Liver (tissue), 10 donors: ENCODE measurements at places on chromosomes 3 and 15. TPM values are rescaled to one million over a fixed set of nuclear protein-coding genes. Genes with fewer than 3 reads are reported as not detected.

ANKRD63 gene
- total RNA-seq = not detected

DLL4 gene
- total RNA-seq = 3.5 TPM

CADPS gene
- 0.37 TPM for total RNA-seq

CNTN6 gene
- total RNA-seq = 0.05 TPM

SATB1 gene
- 23.7 TPM for total RNA-seq

QTRT2 gene
- total RNA-seq = 11.3 TPM

ADAMTS7 gene
- total RNA-seq = 1.3 TPM

GATA2 gene
- 2.8 TPM for total RNA-seq

IGSF11 gene
- not detected for total RNA-seq

CD80 gene
- 1.0 TPM for total RNA-seq

CNTN3 gene
- 0.84 TPM for total RNA-seq

- DNase-seq = no peak
Measured at GRCh38 chr3:197880491-197881269, 69.3 kb upstream of the RPL35A start.

GRCh38 chr3:175105066-175105465 lies 245.9 kb downstream of the NAALADL2 start:
- no peak for DNase-seq

- no peak for DNase-seq
Measured at GRCh38 chr3:194489736-194490612, 3.2 kb upstream of the ATP13A3 start.

- DNase-seq = no peak
Measured at GRCh38 chr3:185049710-185050109, 103.2 kb downstream of the C3orf70 start.

GRCh38 chr3:63500196-63500595 lies 152.3 kb upstream of the SNTN start:
- DNase-seq = no peak

DNA sequence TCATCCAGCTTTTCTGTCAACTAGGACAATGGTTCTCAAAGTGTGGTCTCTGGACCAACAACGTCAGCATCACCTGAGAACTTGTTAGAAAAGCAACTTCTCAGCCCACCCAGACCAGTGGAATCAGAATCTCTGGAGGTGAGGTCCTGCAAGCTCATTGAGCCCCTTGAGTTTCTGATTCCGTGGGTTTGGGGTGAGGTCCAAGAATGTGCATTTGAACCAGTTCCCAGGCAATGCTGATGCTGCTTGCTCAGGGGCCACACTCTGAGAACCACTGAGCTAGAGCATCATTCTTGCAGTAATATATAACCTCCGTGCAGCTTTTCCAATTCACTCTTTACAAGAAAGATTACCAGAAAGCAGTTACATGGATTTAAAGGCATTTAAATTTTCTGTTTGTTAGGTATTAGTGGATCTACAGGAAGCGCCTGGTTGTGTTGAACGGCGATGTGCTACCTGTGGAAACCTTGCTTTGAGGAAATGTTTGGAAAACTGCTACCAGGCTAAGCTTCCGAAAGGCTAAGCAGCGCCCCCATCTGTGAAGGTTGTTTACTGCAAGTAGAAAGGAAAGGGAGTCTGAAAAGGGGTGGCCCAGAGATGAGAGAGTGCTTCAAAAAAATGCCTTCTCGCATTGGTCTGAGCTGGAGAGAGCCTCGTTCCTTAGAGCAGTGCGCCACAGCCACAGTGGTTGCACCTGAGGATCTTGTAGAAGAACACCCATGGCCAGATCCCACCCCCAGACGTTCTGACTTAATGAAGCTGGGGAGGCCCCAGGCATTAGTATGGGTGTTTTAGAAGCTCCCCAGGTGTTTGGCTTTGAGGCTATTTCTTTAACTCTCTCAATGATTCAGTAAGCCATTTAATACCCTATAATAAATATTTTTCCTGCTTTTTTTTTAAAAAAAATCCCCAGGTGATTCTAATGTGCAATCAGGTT lies 50.0 kb downstream of the RLBP1 start:
- peak; percentile 68 for DNase-seq

GRCh38 chr3:184656829-184657681 lies 54.8 kb downstream of the MAGEF1 start:
- DNase-seq = no peak

- DNase-seq = no peak
Measured at GRCh38 chr15:55766676-55767075, 23.7 kb upstream of the PRTG start.

DNA sequence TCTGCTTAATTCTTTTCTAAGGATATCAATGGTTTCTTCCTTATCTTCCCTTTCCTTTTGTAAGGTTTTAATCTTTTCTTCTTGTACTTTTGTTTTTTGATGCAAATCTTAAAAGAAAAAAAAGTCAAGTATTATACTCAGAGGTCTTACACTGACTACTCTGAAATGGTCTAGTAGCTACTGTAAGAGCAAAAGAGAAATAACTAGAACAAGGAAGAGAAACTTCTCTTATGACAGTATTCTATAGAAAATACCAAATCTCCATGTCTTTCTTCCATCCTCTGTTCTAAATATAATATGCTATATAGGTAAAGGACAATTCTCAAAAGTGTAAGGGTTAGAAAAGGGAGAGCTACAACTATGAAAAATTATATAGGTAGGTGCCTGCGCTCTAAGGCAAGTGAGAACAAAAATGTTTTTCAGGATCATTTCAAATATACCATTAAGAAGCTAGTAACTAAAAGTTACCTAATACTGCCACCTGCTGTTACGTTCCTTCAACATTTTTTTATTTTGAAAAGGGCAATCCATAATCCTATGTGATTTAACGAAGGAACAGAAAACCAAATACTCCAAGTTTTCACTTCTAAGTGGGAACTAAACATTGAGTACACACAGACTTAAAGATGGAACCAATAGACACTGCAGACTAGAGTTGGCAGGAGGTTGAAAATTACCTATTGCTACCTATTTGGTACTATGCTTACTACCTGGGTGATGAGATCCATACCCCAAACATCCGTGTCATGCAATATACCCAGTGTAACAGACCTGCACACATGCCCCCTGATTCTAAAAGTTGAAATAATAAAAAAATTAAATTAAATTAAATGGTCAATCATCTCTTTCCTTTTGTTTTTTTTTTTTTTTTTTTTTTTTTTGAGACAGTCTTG lies 36.7 kb downstream of the CIP2A start:
- DNase-seq = no peak

GRCh38 chr3:186251948-186252619 lies 110.0 kb downstream of the DGKG start:
- no peak for DNase-seq

DNA sequence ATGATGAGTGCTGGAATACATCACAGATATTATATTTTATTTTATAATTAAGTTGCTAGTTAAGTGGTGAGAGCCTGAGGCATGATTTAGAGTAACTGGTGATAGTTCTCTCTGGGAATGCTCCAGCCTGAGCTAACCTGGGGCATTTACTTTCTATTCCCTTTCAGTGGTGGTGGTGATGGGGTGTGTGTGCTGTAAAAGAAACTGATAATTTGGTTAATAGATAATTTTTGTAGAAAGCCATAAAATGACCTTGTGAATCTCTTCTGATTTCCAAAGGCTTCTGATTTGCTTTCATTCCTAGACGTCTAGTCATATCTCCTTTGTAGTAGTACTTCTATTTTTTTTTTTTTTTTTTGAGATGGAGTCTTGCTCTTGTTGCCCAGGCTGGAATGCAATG lies 46.8 kb upstream of the DPPA4 start:
- no peak for DNase-seq

GRCh38 chr15:67127331-67127664 lies 61.9 kb downstream of the SMAD3 start:
- no peak for DNase-seq

DNA sequence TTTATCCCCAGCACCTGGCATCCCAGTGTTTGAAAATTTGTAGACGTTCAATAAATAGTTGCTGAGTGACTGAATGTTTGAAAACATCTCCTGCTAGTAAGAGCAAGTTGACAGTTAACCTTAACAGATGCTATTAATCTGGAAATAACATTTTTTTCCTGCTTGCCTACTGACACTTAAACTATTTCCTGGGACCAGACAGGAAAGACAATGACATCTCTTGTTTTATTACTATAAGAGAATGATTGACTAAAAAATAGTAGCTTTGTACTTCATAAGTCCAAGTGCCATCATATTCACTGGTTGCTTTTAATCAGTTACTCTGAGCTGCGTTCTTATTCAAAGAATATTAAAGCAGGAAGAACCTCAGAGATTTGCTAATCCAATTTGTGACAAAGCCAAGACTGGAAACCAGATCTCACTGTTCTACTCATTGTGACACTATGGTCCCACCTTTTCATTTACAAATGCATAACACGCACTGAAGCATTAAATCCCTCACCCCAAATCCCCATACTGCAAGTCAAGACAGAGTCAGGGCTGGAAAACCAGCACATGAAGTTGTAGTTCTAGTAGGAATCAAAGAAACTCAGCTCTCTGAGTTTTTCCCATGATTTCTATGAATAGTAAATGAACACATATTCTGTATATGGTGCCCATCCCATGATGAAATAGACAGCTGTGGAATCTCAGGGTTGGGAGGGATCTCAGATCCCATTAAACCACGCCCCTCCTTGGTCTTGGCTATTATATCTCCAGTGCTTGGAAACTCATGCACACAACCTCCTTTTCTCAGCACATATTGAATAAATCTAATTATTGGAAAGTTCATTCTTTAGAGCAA lies 212.7 kb upstream of the P2RY1 start:
- no peak for DNase-seq

- no peak for DNase-seq
Measured at GRCh38 chr15:75685195-75685594, 27.5 kb downstream of the CSPG4 start.

GRCh38 chr3:58293516-58293915 lies 12.5 kb upstream of the RPP14 start:
- DNase-seq = no peak

- no peak for DNase-seq
Measured at GRCh38 chr3:115448851-115449250, 174.5 kb upstream of the GAP43 start.

- no peak for DNase-seq
Measured at GRCh38 chr15:73517566-73517965, 74.6 kb downstream of the REC114 start.

DNA sequence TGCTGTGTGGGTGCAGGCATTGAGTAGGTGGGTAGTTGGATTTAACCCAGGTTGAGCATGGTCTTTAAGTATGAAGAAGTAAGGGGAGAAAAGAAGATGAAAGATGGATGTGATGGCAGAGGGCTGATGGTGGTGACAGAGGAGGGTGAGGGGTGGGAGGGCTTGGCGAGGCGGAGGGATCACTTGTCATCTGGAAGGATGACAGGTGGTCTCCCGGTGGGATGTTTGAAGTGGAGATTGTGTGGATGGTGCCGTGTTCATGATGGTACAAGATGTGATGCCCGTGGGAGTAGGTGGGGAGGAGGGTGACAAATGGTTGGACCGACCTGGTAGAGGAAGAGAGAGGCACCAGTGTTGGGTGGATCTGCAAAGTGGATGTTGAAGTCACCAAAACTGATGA lies 208.8 kb downstream of the RPLP1 start:
- no peak for DNase-seq

DNA sequence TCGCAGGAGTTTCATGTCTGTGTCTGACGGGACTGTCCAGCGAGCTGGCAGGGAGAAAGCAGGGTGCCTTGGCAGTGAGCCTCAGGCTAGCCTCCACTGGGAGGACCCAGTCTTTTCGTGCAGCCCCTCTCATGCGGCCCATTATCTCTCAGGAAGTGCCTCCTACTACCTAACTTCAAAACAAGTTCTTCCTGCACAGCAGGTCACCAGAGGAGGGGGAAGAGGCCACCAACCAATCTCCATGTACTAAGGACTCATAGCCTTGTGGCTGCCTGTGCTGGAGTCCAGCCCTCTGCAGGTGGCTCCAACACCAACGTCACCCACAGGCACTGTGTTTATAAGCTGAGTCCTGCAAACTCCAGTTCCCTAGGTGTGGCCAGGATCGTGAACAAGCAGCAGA lies 4.8 kb downstream of the VIPR1 start:
- no peak for DNase-seq

DNA sequence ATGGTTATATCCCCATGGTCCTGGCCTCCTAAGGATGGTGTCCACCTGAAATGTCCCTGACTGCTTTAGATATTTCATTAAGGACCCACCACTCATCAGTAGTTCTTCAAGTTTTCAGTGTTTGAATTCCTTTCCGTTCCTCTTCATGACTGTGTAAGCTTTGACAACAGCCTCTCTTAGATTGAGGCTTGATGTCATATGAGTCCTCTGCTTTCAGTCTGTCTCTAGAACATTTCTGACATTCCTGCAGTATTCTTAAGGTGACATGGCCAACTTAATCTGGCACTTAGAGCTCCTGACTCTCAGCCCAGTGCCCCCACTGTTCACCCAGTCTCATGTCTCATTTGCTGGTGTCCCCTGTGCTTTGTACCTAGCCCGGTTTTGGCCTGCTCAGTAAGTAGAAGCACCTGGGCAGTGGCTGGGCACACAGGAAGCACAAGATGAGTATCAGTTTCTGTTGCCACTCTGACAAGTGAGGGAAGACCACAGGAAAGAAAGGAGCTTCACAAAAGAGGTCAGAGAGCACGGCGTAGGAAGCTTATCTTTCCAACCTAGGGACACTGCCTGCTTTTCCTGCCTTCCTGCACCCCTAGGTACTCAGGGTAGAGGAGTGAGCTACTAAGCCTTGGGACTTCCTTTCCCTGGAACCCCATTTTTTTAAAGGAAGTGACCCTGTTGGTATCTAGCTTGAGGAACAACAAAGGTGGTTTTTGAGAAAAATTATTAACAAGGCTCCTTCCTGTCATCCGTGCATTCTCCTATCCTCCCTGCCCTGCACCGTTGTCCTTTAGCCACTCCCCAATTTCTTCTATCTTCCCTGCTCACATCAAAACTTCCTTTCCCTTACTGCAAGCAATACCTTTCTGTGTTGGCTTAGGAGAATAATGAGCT lies 103.1 kb downstream of the KLHL25 start:
- no peak for DNase-seq

DNA sequence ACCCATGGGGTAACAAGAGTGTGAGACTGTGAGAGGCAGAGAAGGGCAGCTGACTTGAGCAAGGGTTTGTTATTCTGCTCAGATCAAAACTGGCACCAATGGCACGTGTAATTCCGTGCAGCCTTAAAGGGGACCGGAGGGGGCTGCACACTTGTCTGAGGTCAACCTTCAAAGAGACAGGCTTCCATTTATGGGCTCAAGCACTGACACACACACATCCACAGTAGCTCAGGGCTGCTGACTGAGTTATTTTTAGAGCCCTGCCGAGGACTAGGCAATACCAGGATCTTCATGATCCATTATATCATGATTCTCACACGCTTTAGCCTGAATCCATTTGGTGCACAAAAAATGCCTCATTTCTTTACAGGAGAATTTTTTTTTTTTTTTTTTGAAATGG lies 20.6 kb upstream of the SPTBN5 start:
- no peak for DNase-seq

- no peak for DNase-seq
Measured at GRCh38 chr3:9615003-9615628, 34.2 kb upstream of the MTMR14 start.

GRCh38 chr15:45573961-45574629 lies 13.1 kb upstream of the BLOC1S6 start:
- DNase-seq = no peak

DNA sequence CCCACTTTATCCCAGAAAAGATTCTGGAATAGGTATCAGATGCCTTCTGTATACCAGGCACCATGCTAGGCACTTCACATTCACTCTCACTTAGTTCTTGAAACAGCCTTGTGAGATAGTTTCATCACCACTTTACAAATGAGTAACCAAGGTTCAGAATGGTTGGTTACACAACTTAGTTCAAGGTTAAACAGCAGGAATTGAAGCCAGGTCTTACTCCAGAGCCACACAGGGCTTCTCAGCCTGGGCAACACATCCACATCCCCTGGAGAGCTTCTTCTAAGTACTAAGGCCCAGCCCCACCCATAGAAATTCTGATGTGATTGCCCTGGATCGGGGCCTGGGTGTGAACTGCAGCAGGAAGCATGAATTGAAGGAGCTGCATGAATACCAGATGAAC lies 18.6 kb downstream of the WHAMM start:
- no peak for DNase-seq
